ENCODE measurements at places on chromosomes 3 and 15.
A peak's percentile ranks its signal among the peaks of the same experiment; 100 is the strongest.

DNA sequence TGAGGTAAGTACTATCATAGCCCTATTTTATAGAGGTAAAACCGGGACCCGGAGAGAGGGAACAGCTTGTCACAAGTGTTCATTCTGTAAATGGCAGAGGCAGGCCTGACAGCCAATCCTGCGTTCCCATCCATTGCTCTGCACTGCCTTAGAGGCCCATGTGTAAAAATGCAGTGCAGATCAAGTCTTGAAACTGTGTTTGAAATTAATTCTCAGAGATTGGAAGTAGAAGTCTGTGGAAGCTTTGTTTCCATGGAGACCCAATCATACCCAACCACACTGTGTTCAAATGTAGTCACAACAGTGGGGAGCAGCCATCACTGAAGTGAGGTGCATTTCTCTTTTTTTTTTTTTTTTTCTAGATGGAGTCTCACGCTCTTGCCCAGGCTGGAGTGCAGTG is 13.1 kb upstream of the DNASE1L3 start:
- DNase-seq: no peak

DNA sequence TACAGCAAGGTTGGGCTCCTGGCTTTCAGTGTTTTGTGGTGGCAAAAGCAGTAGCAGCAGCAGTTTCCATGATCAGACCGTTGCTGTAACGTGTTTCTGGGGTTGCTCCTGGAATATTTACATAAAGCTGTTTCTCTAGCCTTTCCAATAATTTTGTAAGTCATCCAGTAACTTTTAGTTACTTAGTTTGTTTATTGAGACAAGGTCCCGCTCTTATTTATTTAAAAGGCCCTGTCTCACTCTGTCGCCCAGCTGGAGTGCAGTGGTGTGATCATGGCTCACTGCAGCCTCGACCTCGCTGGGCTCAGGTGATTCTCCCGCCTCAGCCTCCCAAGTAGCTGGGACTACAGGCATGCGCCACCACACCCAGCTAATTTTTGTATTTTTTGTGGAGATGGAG is 8.8 kb upstream of the MYO5A start:
- no peak for DNase-seq

DNA sequence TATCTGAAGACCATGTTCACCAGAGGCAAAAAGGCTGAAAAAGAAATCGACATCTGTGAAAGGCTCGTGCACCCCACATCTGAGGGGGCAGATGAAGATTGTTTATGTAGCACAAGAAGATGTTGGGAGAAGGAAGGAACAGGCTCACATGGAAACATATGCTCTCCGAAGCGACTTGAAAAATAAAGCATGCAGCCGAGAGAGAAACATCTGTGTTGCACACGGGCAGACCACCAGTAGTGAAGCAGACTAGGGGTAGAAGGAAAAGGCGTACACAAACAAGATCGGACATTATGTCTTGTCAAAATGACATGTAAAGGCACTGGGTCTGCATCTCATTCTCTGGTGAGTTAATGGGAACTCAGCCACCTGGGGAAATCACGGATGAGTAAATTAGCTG is 356.5 kb downstream of the ZIC4 start:
- DNase-seq: no peak

DNA sequence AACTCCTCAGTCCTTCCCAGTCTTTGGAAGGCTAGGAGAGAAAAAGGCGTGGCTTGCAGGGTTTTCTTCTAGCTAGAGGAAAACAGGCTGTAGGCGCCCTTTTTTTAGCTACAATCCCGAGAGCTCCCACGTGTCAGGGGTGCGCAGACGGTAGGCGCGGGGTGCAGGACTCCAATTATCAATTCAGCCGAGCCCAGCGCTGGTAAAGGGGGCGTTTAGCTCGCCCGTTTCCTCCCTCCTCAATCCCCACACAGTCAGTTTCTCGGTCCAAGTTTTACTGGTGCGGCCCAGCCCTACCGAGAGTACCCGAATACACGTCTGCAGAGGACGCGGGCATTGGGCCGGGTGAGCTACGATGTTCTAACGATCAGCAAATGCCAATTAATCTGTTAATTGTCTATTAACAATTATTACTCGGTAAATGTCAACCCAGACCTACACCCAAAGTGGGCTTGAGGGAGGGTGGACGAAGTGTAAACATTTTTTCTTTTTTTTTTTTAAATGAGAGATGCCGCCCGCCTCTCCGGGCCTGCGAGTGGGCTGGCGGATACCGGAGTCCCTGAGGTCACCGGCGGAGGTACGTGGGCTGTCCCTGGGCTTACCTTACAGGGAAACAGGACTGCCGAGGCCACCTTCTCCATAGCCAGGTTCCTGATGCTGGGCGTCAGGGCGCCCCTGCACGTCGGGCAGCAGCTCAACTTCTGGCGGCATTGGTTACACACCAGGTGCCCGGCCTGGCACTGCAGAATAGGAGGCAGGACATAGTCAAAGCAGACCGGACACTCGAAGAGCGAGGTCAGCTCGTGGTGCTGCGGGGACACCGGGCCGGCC is 923 bp downstream of the SIAH2 start:
- peak; percentile 14 for DNase-seq

DNA sequence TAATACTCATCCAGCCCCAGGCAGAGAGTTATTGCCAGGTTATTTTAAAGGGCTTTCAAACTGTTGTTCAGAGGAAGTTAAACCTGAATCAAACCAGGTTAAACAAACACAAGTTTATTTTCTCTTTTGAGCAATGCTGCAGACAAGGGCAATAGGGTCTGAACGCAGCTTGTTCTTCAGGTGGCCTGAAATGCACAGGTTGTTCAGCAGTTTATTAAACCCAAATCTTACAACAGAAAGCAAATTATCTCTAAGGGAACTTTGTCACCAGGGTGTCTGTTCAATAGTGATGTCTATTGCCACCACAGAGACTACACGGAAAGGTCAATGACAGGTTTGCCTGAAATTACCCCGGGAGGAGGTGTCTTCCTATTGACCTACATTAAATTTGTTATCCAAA is 134.0 kb downstream of the IL5RA start:
- no peak for DNase-seq

DNA sequence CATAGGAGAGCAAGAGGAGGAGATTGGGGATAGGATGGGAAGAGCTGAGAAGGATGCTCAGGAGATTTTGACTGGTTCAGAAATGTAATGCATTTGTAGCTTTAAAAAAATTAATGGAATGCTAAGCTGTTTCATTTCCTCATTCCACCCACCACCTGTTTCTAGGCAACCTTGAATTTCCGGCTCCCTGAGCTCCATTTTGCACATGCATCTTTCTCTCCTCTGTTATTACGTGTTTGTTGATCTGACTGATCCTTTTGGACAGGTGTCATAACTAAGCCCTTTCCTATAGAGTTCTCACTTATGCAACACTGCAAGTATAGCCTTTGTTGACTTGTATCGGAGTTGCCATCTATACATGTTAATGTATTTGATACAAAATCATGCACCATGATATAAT is 4.3 kb downstream of the TMPRSS7 start:
- DNase-seq: no peak

DNA sequence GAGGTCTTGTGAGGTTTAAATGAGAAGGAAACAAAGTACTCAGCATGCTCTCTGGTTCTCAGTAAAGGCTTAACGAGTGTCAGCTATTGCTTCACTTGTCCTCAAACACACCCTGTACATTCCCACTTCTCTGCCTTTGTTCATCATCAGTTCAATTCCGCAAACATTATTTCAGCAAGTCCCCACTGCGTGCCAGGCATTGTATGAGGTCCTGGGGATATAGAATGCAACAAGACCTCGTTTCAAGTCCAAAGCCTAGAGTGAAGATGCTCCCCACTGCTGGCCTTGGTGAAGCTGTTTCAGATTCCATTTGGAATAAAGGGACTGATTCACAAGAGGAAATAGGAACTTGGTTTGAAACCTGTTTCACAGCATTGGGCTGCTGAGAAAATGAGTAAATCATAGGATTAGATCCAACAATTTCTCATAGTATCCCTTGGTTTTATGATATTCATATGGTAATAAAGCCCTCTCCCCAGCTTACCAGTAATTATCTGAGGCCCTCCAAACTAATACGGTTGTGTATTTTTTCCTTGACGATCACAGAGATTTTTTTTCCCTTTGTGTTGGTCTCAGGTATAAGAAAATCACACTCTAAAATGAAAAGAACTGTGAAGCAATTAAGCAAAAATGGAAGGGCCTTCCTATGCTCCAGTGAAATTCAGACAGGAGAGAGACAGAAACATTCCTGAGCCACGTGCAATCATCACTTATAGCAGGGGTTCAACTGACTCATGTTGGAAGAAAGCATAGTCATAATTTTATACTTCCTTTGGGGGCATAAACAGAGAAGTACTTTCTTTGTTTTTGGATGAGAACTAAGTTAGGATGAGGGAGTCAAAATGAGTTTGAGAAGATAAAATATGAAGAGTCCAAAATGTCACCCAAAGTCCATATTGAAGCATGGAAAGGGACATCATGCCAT is 258.6 kb downstream of the RORA start:
- DNase-seq: no peak

GRCh38 chr3:138492980-138493675 is 58.7 kb downstream of the ESYT3 start:
- DNase-seq: no peak

All from progenitor cell of endocrine pancreas (in vitro differentiated cells).